ENCODE measurements at places on chromosomes 11 and 22.

- no peak for DNase-seq
Observed at GRCh38 chr22:31726692-31727091, 23.2 kb downstream of the PRR14L start.

GRCh38 chr11:128465531-128465930 lies 121.8 kb downstream of the ETS1 start:
- no peak for DNase-seq

DNA sequence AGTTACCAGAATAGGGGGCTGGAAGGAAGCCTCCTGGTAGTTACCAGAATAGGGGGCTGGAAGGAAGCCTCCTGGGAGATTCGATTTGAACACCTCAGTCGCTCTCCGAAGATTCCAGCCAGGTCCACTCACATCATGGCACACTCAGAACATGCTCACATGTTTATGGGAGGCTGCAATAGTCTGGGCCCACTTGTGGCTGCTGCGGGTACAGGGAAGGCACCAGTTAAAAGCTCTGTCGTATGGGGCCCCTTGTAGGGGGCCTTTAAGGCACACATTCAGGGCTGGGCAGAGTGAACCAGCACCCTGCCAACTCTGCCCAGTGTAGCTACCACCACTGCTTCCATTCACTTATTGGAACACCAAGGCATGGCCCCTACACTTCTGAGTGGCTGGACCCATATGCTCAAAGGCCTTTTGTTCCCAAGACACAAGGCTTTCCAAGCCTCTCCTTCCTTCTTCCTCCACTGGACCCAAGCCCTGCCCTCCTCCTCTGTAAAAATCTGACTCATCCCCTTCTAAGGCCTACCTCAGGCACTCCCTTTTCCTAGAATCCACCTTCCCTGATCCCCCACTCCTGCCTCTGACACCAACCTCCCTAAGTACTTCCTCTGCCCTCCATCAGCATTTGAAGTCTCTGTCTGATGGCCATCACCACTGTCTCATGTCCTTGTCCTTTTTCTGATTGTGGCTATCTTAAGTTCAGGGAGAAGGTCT lies 28.0 kb downstream of the USP35 start:
- no peak for DNase-seq

- no peak for DNase-seq
Observed at GRCh38 chr11:43918662-43919061, 23.8 kb upstream of the C11orf96 start.

DNA sequence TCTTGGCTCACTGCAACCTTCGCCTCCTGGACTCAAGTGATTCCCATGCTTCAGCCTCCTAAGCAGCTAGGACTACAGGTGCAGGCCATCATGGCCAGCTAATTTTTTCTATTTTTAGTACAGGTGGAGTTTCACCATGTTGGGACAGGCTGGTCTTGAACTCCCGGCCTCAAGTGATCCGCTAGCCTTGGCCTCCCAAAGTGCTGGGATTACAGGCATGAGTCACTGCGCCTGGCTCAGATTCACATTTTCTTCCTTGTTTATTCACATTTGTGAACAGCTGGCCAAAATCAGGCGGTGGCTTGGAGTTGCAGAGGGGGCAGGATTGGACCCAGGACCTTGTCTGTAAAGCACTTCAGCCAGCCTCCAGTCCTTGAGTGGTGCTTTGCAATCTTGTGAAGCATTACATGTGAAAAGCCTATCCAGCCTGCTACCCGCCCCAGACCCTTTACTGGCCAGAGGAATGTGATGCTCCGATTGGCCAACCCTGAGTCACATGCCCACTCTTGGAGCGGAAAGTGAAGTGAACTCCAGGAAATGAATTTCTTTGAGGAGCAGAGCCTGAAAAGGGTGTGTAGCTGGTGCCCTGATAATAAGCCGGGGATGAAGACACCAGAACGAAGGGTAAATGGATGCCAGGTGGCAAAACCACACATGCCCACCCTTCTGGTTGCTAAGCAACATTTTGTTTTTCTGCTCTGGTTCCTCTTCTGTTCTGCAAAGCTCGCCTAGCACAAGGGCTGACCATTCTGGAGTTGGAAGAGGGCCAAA lies 62.6 kb upstream of the PTPRJ start:
- peak; percentile 52 for DNase-seq

- peak; percentile 67 for DNase-seq
Observed at GRCh38 chr22:21876486-21877176, 9.2 kb upstream of the MAPK1 start.

- no peak for DNase-seq
Observed at GRCh38 chr22:44076825-44077224, 52.7 kb downstream of the PARVB start.

DNA sequence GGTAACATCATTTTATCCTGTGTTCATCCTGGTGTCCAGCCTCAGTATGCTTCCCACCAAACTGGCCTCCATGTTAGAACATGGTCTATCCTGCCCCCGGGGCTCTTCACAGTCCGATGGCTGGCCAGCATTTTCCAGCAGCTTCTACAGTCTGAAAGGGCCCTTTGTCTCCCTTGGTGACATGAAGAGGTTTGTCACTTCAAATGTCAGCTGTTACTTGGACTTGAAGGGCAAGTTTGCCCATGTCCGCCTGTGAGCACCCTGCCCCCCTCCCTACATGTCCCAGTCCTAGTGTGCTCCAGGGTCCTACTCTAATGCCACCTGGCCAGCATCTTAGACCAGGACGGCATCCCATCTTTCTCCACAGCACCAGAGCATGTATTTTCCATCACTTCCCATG lies 24.7 kb downstream of the PATZ1 start:
- no peak for DNase-seq

DNA sequence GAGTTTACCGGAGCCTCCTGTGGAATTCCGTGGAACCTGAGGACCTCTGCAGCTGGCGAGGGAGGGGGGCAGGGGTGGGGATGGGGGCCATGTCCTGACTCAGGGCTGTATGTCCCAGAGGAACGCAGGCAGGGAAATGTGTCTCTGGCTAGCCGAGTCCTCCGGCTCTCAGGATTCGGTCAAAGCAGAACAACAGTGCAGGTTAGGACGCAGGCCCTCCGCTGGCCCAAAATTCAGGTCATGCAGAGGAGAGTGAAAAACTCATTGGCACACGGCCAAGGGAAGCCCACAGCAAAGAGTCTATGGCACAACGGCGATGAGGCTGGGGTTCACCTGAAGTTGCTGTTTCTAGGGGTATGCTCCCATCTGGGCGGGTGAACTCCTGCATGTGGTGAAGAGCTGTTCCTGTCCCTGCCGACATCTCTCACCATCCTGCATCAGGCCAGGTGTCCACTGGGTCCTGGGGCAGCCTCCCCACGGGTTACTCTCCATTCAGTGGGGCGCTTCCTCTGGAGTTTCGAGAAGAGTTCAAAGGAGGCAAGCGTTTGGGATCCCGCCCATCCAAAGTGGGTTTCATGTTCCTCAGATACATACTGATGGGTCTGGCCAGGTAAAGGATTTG lies 1055.3 kb downstream of the BRD1 start:
- no peak for DNase-seq

DNA sequence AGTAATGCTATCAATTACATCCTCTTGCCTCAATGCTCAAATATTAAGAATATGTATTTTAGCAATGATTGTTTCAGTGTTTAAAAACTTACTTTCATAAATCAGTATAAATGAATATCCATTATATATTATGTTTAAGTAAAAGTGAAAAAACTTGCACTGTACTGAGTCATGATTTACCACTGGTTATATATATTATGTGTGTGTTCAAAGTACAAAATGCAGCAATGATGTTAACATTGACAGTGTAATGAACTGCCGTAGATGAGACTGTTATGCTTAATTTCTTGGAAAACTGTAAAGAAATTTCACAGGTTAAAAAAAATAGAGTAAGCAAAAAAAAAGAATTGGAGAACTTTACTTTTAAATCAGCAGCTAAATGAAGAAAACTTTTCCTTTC lies 8.7 kb downstream of the LIN7C start:
- no peak for DNase-seq

DNA sequence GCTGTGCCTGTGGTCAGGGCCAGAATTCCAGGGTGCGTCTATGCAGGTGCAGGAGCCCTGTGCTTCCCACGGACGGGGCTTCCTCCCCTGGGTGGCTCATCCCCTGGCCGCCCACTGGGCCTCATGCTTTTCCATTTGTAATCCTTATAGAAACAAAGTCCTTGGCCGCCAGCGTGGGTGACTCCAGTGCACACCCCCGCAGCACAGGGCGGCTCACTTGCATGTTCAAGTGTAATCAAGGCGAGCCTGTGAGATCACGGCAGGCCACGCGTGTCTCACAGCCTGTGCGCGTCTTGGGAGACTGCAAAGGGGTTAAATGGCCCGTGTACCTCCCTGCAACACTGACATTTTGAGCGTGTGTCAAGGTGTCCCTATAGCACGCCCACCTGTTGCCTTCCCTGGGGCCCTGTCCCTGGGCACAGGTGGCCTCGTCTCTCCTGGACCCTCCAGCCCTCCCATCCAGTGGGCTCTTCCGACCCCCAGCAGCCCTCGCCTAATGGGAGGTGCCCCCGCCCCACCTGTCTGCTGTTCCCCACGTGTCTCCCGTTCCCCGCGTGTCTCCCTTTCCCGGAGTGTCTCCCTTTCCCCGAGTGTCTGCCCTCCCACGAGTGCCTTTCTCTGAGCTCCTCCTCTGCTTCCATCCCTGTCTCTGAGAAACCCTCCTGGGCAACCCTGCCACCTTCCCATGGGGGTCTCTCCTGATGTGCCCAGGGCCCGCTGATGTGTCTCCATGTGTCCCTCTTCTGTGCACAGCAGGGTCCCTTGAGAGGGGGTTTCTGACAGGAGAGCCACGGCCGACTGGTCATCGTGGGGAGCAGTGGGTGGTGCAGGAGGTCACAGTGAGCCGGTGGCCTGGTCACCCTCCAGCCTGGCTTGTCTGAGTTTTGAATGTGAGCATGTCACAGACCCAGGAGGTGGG lies 1215.3 kb downstream of the BRD1 start:
- DNase-seq = no peak

DNA sequence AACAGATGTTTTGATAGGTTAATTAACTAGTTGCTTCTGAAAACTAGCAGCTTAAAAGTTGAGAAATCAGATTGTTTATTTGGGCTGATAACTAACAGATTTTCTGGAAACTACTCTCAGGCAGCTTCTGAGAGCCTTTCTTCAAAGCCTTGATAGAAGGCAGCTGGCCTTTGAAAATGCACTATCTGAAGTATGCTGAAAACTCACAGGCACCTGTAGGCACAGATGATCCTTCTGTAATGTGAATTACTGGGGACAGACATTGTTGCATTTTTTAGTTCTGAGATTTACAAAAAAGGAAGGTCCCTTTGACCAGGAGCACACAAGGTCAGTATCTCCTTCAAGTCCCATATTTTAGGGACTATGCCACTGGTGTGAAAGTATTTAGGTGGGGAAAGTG lies 460.8 kb upstream of the CNTN5 start:
- no peak for DNase-seq

DNA sequence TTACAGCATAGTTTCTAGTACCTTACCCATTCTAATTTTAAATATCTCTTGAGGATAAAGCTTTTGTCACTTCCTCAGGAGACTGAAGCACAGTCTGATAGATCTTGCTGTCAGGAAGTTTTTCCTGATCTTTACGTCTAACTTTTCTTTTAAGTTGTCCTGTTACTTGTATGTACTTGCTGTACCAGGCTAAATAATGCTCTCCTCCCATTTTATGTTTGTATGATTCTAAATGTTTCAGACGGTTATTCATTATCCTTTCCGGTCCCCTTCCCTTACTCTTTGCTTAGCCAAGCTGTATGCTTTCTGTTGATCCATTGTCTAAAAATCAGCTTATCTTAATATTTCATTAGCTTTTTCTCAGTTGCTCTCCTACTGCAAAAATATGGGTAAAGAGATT lies 6.0 kb downstream of the ARHGEF12 start:
- DNase-seq = no peak

DNA sequence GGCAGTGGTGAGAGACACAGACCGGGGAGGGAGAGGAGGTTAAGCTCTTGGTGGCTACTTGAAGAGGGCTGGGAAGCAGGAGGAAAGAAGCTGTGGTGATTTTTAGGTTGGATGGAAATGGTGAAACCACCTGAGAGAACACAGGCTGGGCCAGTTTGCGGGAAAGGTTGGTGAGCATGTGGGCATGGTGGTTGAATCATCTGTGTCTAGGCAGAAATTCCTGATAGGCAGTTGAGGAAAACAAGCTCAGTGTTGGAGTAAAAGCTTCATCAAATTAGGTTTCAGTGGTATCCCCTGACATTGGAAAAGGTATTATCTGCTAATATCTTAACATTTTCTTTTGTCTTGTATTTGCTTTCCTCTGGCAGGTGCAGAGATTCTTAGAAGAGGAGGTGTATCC lies 4.3 kb upstream of the SGSM3 start:
- no peak for DNase-seq

DNA sequence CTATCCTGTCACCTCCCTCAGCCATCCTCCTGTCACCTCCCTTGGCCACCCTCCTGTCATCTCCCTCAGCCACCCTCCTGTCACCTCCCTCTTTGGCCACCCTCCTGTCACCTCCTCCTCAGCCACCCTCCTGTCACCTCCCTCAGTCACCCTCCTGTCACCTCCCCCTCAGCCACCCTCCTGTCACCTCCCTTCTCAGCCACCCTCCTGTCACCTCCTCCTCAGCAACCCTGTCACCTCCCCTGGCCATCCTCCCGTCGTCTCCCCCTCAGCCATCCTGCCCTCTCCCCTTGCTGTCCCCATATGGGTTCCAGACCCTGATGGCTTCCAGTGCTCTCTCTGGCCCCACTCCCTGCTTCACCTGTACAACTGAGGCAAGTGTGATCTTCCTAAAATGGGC lies 61.8 kb downstream of the SCUBE1 start:
- no peak for DNase-seq

All from inflammatory macrophage treated with lipopolysaccharide for 1 hour (primary cell).